Cortex of kidney (tissue), 1 donor: ENCODE measurements at places on chromosomes 3 and 15.

DNA sequence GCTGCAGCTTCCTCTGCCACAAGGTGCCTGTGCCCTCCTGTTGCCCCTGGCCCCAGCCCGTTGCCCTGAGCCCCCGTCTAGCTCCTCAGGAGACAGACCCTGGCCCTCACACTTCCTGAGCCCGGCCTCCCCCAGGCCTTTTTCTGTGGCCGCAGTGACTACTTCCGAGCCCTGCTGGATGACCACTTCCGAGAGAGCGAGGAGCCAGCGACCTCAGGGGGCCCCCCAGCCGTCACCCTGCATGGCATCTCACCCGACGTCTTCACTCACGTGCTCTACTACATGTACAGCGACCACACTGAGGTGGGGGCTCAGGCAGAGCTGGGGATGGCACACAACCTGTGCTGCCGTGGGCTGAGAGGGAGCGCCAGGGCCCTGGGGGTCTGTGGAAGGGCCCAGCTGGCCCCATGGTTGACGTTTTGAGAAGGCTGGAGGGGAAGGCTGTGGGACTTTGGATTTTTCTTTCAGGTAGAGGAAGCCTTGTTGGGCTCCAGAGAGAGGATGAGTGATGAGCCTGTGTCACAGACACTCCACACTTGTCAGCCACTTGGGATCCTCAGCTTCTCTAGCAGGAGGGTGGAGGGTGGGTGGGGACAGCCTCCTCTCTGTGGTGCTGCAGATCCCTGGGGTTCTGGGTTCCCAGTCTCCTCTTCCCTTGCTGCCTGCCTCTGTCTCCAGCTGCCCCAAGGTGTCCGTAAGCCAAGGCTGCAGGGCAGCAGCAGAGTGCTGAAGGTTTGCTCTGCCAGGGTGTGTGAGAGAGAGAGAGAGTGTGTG lies 5.0 kb downstream of the ABTB1 start:
- no peak for DNase-seq

DNA sequence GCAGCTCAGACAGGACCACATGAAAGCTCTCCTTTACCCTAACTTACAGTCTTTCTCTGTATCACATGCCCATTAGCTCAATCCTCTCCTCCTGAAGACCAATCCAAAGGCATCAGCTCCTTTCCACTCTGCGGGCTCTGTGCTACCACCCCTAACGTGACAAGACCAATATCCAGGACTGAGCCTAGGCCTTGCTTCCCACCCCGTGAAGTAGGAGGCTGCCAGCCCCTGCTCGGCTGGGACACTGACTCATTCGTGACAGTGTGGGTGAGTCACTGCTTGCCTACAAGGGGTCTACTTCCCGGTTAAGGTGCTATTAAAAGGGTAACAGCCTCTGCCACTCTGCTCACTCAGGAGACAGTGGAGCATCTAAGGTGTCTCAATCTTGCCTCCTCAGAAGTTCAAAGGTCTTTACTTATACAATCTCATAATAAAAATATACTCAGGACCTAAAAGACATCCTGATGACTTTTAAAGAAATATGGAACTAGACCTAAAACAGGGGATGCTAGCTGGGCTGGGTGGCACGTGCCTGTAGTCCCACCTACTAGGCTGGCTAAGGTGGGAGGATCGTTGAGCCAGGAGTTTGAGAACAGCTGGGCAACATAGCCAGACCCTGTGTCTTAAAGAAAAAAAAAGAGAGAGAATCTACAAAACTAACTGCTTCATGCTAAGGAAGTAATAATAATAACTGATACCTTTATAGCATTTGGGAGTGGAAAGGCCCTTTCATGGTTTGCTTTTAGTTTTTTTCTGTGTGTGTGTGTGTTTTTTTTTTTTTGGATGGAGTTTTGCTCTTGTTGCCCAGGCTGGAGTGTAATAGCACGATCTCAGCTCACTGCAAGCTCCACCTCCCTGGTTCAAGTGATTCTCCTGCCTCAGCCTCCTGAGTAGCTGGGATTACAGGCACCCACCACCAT lies 55.0 kb downstream of the TMEM44 start:
- DNase-seq, result no peak

DNA sequence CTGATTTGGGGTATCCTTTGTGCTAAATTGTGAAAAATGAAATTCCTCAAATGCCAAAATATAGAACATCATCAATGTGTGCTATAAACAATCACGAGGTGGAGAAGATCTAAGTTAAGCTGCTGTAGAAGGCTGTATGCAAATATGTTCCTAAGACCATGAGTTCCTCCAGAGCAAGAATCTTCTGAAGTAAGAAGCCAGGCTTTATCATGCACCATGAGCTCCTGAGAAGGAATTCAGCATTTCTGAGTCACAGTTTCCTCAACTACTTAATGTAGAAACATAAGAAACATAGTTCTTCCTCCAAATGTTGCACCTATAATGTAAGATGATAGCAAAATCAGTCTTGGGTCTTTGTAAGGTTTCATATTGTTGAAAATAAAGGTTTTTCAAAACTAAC lies 241.7 kb upstream of the MDFIC2 start:
- no peak for DNase-seq

- no peak for DNase-seq
Measured at GRCh38 chr15:50250760-50251394, 14.6 kb downstream of the HDC start.

DNA sequence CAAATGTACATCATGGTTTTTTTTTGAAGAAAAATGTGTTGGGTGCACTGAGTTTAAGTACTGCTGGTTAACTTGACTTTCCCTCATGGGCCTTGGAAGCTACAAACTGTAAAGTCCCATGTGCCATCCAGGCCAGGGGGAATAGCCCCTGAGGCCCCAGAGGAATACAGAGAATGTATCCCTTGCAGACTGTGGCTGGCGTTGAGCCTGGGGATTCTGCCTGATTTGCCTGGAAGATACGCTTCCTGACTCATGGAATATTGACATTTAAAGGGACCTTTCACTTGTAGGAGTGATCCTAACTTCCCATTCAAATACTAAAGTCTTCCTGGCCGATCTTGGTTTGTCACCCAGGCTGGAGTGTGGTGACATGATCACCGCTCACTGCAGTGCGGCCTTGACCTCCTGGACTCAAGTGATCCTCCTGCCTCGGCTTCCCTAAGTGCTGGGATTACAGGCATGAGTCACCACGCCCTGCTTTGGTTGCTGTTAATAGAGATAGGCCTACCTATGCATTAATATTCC lies 42.0 kb downstream of the ADAMTSL3 start:
- DNase-seq, result no peak

- no peak for DNase-seq
Measured at GRCh38 chr15:100167884-100168375, 173.8 kb downstream of the ADAMTS17 start.

- no peak for DNase-seq
Measured at GRCh38 chr15:50613600-50613999, 67.1 kb upstream of the USP50 start.

DNA sequence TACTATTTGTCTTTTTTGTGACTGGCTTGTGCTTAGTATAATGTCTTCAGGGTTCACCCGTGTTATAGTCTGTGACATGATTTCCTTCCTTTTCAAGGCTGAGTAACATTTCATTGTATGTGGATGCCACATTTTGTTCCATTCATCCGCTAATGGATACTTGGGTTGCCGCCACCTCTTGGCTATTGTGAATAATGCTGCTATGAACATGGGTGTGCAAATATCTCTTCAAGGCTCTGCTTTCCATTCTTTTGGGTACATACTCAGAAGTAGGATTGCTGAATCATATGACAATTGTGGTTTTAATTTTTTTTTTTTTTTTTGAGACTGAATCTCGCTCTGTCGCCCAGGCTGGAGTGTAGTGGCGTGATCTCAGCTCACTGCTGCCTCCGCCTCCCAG lies 15.4 kb downstream of the CRTC3 start:
- DNase-seq, result no peak

GRCh38 chr15:48449734-48450133 lies 118.5 kb downstream of the DUT start:
- DNase-seq, result no peak

- no peak for DNase-seq
Measured at GRCh38 chr15:79028411-79028964, 62.1 kb downstream of the RASGRF1 start.
